ENCODE measurements at places on chromosomes 7 and 10.

DNA sequence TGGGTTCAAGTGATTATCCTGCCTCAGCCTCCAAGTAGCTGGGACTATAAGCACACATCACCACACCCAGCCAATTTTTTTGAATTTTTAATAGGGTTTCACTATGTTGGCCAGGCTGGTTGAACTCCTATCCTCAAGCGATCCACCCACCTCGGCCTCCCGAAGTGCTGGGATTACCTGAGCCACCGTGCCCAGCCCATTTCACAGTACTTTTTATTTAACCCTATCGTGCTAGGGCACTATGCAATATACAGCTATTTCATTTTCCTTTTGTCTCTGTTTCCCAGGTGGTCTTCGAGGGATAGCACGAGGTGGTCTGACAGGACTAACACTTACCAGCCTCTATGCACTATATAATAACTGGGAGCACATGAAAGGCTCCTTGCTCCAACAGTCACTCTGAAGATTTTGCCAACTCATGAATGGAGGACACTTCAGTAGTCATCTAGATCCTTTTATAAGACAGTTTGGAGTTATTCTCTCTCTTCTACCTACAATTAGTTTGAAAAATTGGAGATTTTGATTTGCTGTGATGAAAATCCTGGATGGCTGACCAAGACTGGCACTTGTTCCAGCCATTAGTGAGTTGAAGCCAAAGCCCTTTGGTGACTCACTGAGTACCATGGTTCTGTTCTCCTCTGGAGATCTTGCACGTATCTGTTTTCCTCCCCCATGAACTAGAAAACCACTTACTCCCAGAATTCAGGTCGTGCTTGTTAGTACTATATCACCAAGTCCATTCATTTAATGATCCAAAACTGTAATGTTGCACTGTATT lies 27.3 kb downstream of the NCOA4 start:
- DNase-seq: no peak

DNA sequence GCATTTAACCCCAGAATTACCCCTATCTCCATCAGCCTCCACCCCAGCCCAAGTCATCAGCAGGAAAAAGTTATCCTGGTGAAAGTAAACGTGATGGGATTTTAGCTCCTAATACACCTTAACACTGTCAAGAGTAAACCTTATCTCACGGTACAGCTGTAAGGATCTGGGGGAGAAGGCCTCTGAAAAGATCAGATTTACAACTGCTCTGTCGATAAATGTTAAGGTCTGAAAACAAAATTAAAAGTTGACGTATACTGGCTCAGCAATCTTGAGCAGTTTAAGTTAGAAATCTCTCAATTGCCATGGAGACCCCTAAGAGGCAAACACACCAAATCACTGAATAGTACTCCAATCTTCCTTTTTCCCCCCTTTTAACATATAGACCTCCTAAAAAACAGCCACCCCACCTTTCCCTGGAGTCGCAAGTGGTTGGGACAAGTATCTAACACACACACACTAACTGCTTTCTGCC lies 6.1 kb downstream of the SKAP2 start:
- DNase-seq: no peak

DNA sequence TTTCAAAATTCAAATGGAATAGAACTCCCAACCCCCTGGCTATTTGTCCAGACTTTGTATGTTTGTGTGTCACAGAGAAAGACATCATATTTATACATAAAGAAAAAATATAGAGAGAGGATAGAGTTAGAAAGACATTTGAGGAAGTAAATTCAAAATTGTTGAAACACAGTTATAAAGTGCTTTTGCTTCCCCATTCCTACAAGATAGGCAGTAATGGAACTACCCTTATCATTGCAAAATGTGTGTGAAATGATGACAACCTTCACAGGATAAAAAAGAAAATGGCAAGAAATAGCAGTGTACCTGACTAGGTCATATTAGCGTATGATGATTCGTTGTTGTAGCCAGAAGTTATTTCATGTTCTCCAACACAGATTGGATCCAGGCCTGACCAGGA lies 63.1 kb downstream of the FZD1 start:
- no peak for DNase-seq

- DNase-seq: no peak
These were observed 109.1 kb downstream of the CHCHD3 start for GRCh38 chr7:132972745-132973144.

DNA sequence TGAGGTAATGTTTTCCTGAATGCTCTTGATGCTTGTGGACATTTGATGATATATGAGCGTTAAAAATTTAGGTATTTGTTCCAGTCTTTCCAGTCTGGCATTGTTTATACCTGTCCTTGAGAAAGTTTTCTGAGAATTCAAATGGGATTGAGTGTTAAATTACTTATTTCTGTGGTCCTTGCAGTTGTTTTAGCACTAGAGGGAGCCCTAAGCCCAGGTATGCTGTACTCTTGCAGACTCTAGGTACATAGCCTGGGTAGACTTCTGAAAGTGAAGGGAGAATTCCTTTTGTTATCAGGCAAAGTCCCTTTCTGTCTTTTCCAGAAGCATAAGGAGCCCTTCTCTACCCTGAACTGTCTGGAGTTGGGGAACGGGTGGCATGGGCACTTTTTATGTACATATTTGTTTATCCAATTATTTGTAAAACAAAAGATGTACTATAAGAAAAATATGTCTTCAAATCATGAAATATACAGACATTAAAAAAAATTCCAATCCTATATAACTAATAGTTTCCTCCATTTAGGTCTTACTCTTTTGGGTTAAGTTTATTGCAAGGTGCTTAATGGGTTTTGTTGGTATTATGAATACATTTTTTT lies 262.1 kb downstream of the ATRNL1 start:
- no peak for DNase-seq

DNA sequence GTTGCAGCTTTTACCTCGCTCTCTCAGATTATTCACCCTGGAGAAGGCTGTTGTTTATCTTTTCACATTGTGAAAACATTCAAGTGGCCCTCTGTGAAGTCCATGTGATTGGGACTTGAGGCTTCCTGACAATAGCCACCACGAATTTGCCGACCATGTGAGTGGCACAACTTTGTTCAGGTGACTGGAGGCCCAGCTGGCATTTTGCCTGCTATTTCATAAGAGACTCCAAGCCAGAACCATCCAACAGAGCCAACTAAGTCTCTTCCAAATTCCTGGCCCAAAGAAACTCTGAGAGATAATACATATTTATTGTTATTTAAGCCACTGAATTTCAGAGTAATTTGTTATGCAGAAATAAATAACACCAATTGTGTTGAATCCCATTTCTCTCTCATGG lies 38.2 kb upstream of the CCSER2 start:
- no peak for DNase-seq

- peak; percentile 23 for DNase-seq
These were observed 17.2 kb downstream of the SGPL1 start for GRCh38 chr10:70832852-70833528.

DNA sequence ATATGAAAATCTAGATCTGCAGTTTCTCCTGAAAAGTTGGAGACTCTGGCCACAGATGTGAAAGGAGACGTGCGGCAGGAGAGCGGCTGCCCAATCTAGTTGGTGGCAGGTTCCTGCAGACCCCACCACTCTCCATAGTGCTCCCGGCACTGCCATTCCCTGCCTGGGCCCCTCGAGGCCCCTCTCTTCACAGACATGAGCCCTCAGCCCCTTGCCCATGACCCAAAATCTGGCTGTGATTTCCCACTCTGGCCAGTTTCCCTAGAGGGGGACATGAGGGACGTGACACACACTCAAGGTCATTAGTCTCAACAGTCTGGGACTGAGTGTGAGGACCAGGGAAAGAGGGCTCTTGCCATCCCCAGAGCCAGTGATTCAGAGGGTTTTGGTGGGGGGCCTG lies 138.7 kb downstream of the PTPN20 start:
- no peak for DNase-seq

DNA sequence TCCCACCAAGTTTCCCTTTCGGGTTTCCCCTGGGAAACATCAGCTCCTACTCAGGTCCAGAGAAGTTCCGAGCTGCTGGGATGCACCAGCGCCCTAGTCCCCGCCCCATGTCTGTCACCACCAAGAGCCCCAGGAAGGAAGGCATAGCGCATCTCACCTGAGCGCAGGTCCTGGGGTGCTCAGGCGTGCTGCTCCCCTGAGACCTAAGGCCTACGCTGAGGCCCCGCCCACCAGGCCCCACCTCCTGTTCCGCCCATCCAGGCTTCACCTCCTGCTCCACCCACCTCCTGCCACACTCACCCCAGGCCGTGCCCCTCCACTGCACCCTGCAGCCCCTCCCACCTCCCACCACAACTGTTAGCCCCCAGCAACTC lies 1.2 kb upstream of the TFR2 start:
- peak; percentile 11 for DNase-seq

DNA sequence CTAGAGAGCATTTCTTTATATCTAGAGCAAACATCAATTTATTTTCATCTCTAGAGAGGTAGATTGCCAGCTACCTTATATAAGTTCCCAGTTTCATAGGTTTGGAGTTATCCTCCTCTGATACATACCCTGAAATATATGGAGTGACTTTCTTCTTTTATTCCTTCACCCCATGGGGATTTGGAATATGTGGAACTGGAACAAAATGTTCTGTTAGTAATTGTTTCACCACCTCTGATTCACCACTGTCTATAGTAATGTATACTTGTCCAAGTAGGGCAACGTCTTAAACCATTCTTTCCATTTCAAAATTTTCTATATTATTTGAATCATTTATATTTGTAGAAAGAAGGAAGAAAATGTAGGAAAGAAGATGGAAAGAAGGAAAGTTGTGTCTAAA lies 511.2 kb upstream of the KCND2 start:
- DNase-seq: no peak

GRCh38 chr10:132544744-132545658 lies 7.4 kb downstream of the INPP5A start:
- no peak for DNase-seq

GRCh38 chr10:130074639-130075038 lies 36.0 kb downstream of the C10orf143 start:
- DNase-seq: no peak

GRCh38 chr10:124742413-124743190 lies 1.6 kb downstream of the FAM53B start:
- DNase-seq: no peak

GRCh38 chr10:57919864-57920263 lies 347.8 kb downstream of the IPMK start:
- no peak for DNase-seq

- DNase-seq: peak; percentile 17
These were observed 24.0 kb upstream of the RHOBTB1 start for GRCh38 chr10:60967854-60968484.

GRCh38 chr10:7587865-7588188 lies 78.9 kb downstream of the ITIH5 start:
- DNase-seq: no peak

DNA sequence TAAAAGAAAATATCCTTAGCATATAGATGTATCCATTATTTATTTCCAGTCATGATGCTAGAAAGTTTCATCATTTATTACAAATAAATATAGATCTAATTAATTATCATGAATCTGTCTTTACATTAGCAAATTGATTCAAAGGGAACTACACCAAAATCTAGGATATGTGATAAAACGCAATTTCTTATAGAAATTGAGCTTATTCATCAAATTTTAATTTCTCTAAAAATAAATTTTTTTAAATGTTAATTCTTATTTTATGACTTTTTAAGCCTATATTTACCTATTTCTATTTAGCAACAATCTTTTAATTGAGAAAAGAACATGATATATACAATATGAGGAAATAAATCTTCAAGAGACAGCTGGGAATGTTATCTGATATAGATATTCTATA lies 34.0 kb upstream of the ING3 start:
- DNase-seq: no peak

DNA sequence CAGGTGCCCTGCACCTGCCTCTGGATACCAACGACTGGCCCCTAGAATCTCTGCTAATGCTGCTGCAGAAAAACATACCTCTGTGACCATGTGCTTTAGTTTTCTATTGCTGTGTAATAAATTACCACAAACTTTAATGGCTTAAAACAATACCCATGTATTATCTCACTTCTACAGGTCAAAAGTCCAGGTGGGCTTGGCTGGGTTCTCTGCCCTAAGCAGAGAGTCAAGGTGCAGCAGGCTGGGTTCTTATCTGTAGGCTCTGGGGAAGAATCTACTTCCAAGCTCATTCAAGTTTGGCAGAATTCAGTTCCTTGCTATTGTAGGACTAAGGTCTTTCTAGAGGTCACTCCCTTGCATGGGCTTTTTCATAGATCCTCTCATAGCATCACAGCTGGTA lies 52.3 kb downstream of the CCDC71L start:
- no peak for DNase-seq

GRCh38 chr10:61822781-61823230 lies 78.7 kb upstream of the ARID5B start:
- DNase-seq: no peak

GRCh38 chr10:18144928-18145327 lies 4.7 kb downstream of the CACNB2 start:
- DNase-seq: no peak

DNA sequence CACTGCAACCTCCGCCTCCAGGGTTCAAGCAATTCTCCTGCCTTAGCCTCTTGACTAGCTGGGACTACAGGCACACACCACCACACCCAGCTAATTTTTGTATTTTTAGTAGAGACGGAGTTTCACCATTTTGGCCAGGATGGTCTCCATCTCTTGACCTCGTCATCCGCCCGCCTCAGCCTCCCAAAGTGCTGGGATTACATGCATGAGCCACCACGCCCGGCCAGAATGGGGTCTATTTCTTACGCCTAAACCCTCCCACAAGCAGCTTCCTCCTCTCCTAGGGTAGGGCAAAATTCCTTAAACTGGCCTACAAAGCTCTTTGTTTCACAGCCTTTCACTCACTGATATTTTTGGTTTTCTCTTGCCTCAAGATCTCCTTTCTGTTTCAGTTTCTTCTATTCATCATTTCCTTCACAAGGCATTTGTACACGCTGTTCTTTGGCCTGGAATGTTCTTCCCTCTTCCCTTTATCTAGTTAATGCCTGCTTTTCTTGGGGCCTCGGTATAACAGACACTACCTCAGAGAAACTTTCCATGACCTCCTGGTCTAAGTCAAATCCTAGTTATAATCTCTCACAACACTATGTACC lies 6.7 kb downstream of the CPEB3 start:
- no peak for DNase-seq

- no peak for DNase-seq
These were observed 7.2 kb downstream of the TMEM120A start for GRCh38 chr7:75987026-75987804.

- DNase-seq: no peak
These were observed 255.2 kb upstream of the KLF14 start for GRCh38 chr7:130989101-130989795.

DNA sequence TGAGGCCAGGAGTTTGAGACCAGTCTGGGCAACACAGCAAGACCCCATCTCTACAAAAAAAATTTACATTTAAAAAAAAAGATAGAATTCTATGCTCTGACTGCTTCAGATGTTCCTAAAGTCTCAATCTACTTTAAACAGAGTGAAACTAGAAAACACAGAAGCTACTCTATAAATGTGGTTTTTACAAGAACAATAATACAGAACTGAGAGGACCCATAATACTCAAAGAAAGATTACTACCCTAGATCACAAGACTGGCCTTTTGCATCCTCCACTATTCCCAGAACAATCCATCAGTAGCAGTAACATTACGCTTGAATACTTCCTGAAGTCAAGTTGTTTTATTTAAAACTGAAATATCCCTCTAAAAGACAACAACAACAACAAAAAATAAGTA lies 119.4 kb downstream of the ZFAND4 start:
- no peak for DNase-seq

- DNase-seq: no peak
These were observed 249.4 kb downstream of the RAB11FIP2 start for GRCh38 chr10:117797296-117797695.

- no peak for DNase-seq
These were observed 28.8 kb downstream of the TSPAN15 start for GRCh38 chr10:69480068-69480412.

- peak; percentile 31 for DNase-seq
These were observed at the start of gene SMARCD3 for GRCh38 chr7:151248346-151249033. Gene SMARCD3 (minus strand): TSS chr7:151248694. CDS start chr7:151248562, 132 bp downstream.

- DNase-seq: no peak
These were observed 45.6 kb downstream of the FEZF1 start for GRCh38 chr7:122258971-122259370.
